ENCODE measurements at places on chromosomes 7 and 10.

DNA sequence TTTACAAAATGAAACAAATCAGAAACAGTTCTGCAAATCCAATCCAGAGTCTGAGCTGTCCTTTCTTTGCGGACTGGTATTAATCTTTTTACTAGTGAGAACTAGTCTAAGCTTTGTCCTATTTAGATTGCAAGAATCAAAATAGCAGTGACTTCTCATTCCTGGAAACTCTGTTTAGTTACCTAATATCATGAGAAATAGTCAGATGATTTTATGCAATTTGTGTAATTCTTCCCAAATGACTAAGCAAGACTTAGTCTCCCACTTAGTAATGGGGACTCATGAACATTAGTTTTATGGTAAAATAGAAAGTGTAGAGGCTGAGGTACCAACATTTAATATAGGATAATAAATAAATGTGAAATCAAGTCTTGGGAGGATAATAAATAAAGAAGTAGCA lies 341.3 kb downstream of the DNAJB9 start:
- DNase-seq, result no peak

- DNase-seq, result no peak
Measured at GRCh38 chr10:79066411-79067240, 2.1 kb upstream of the ZMIZ1 start.

- no peak for DNase-seq
Measured at GRCh38 chr7:151833691-151834090, 43.2 kb downstream of the PRKAG2 start.

DNA sequence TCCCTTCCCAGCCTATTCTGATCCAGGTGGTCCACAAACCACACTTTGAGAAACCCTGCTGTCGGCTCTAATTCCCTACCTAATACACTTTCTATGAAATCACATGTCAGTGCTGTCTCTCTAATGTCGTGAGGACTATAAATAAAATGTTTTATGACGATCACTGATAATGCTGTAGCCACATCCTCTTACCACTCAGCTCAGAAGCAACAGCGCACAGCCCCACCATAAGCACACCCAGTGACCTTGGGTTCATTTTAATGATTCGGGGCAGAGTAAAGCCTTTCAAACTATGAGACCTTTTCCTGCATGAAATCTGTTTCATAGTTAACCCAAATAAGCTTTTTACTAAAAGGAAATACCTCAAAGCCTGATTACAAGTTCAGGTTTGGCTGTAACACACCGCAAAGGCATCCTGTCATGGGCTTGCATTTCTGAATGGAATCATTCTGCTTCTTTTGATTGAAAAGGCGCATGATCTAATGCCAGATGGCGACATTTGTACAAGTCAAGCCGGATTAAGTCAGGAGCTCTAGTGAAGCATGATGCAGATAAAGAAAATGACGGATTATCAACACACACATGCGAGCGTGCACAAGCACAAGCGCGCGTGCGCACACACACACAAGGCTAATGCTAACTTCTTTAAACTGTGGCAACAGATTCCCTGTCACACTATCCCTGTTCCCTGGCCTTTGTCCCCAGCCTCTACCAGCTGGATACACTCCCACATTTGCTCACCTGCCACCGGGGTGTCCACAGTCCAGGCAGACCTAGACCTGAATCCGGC lies 180.5 kb upstream of the PDE1C start:
- no peak for DNase-seq

GRCh38 chr7:143382126-143382790 lies 1.1 kb downstream of the ZYX start:
- no peak for DNase-seq

- DNase-seq, result no peak
Measured at GRCh38 chr7:88165697-88166096, 54.1 kb downstream of the SRI start.

- no peak for DNase-seq
Measured at GRCh38 chr10:3806603-3807002, 21.6 kb upstream of the KLF6 start.

DNA sequence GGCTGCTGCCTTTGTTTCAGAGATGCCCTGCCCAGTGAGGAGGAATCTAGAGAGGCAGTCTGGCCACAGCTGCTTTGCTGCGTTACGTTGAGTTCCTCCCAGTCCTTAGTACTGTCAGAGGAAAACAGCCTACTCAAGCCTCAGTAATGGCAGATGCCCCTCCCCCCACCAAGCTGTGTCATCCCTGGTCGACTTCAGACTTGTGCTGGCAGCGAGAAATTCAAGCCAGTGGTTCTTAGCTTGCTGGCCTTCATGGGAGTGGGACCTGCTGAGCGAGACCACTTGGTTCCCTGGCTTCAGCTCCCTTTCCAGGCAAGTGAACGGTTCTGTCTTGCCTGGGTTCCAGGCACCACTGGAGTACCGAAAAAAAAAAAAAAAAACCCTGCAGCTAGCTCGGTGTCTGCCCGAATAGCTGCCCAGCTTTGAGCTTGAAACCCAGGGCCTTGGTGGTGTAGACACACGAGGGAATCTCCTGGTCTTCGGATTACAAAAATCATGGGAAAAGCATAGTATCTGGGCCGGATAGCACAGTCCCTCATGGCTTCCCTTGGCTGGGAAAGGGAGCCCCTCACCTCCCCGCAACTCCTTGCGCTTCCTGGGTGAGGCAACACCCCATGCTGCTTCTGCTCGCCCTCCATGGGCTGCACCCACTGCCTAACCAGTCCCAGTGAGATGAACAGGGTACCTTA lies 9.1 kb downstream of the SDHAF3 start:
- DNase-seq, result no peak

DNA sequence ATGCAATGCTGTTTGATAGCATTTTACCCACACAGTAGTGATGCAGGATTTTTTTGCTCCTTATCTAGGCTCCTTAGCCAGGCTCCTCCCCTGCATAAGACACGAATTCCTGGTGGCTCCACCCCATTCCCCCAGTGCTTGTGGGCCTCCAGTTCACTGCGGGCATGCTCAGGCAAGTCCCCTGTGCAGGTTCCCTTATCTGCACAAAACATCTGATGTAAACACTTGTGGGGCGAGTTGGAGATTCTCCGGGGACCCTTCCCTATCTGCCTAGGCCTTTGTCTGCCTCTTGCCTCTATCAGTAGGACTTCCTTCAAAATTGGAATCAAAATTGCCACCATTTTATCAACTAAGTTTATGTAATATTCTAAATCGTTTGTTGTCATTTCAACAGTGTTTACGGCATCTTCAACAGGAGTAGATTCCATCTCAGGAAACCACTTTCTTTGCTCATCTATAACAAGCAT lies 5.4 kb upstream of the STK17A start:
- no peak for DNase-seq

DNA sequence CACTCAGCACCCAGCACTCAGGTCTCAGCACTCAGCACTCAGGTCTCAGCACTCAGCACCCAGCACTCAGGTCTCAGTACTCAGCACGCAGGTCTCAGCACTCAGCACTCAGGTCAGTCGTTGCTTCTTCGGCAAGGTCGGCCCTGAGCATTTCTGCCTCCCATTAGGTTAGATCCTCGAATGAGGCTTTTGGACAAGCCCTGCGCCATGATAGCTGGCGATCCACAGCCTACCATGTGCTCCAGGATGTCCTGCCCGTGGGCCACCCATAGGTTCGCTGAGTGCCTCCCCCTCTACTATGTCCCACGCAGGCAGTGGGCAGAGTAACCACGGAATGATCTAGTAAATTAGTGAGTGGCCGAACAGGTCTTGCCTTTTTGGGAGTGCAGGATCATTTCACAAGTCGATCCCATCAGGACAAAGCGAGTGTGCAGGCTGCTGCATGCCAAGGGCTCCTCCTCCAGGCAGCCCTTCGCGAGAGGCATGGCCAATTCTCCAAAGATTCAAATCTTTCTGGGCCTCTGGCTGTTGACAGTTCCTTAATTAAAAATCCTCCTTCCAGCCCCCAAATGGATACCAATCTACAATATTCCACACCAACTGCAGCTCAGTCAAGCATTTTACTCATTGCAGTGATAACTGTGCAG lies 206.3 kb downstream of the ADARB2 start:
- no peak for DNase-seq

DNA sequence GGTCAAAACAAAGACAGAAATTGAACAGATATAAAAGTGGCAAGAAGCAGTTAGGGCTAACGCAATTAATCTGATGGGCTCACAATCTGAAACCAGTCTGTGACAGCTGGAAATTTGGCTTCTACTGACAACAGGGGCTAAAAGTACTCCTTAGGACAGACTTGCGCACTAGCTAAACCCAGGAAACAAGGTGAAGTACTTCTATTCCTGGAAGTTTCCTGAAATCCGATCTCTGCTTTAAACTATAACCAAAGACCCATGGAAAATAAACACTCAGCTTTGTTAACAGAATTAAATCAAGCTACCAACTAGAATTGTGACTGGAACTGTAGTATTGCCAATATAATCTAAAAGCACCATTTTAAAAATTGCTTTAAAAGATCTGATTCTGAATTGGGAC lies 520.2 kb upstream of the ZWINT start:
- no peak for DNase-seq

- DNase-seq, result no peak
Measured at GRCh38 chr7:12322284-12322902, 81.3 kb downstream of the VWDE start.

DNA sequence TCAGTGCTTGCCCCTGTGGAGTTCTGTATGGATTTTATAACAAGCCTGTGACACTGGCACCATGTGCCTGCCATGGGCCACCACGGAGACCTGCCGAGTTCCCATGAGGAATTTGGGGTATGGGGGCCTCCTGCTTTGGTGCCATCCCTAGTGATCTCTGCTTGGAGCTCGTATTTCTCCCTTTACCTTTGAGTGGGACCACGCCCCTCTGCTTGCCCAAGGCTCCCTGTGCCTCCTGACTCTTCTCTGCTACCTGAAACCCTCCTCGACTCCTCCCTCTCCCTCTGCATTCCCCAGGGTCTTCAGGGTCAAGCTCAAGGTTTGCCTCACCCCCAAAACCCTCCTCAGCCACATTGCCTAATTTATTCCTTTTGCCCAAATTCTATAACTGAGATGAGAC lies 225.0 kb downstream of the BUB3 start:
- no peak for DNase-seq

GRCh38 chr7:30841025-30841735 lies 70.0 kb downstream of the MINDY4 start:
- no peak for DNase-seq

DNA sequence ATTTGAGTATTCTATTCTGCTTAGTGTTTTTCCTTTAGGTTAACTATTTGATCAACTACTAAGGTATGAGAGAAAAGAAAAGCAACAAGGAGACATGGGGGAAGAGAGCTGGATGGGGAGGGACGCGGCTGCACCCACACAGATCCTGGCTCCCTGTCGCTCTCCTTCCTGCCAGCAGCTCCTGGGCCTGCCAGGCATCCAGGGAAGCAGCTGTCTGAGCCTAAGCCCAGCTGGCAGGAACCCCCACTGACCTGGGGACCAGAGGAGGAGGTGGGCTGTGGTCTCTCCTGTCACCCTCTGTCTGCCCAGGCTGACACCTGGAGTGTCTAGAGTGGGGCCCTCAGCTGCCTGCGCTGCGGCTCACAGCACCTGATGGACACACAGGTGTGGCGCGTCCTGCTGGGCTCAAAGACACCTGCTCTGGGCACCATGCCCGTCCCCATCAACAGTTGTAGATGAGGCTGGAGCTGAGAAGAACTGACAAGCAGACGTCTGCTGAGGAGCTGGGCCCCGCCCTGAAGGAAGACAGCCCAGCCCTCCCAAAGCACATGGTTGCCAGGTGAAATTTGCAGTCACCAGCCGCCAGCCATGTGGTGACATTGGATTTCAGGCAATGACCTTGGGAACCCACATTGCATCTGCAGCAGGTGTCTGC lies 207.9 kb downstream of the PLXNA4 start:
- no peak for DNase-seq

- DNase-seq, result no peak
Measured at GRCh38 chr7:80768756-80769155, 130.3 kb downstream of the CD36 start.

- DNase-seq, result no peak
Measured at GRCh38 chr7:20403331-20403730, 72.6 kb downstream of the ITGB8 start.

GRCh38 chr7:108860615-108861014 lies 290.9 kb downstream of the DNAJB9 start:
- DNase-seq, result no peak

- no peak for DNase-seq
Measured at GRCh38 chr7:122970740-122971725, 24.5 kb downstream of the TAS2R16 start.

GRCh38 chr7:2076649-2077064 lies 156.1 kb downstream of the MAD1L1 start:
- DNase-seq, result no peak

GRCh38 chr7:27846388-27846787 lies 106.4 kb downstream of the TAX1BP1 start:
- no peak for DNase-seq

DNA sequence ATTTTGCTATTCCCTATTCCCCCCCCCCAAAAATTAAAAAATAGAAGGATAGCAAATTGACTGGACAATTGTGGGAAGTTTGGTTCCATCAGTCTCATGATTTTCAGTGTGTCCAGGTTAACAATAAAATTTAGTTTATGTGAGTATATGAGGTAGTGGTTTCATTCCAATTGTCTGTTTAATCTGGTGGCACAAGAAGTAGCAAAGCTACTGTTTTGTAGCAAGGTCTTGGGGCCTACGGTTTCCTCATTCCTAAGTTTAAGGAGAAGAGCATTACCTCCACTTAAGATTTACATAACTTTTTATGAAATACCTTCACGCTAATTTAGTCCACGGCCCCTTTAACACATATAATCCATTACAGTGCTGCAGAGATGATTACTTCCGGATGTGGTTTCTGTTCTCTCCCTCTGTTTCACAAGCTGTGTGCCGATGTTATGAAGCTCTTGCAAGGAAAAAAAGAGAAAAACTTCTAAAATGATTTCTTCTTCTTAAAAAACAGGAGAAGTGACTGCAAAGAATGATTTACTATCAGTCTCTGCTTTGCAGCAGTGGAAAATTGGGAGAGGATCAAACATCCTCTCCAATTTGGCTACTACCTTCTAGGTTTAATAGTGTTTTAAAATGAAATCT lies 32.7 kb upstream of the NPVF start:
- DNase-seq, result no peak

DNA sequence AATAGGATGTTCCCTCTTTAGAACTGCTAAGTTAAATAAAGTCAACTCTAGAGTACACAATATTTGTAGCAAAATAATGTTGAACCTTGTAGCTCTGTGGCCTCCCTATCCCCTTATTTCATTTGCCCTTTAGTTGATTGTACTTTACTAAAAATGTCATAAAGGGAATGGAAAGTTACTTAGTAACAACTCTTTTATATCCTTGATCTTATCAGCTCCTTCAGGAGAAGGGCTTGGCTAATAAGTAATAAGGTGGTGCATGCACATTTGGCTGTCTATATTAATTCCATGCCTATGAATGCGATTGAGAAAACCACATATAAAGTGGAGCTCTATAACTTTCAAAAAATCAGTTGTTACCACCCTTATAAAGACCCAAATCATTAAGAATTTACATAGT lies 41.5 kb upstream of the GATA3 start:
- no peak for DNase-seq

GRCh38 chr10:59895629-59896116 lies 10.7 kb downstream of the CCDC6 start:
- DNase-seq, result no peak

GRCh38 chr7:151709141-151710038 lies 167.5 kb downstream of the PRKAG2 start:
- no peak for DNase-seq

Data from NCI-H1930 (cell line).